Kidney (tissue), 22 donors: ENCODE measurements at places on chromosomes 2 and 18. TPM values are rescaled to one million over a fixed set of nuclear protein-coding genes. Genes with fewer than 3 reads are reported as not detected.
A peak's percentile ranks its signal among the peaks of the same experiment; 100 is the strongest.

DNA sequence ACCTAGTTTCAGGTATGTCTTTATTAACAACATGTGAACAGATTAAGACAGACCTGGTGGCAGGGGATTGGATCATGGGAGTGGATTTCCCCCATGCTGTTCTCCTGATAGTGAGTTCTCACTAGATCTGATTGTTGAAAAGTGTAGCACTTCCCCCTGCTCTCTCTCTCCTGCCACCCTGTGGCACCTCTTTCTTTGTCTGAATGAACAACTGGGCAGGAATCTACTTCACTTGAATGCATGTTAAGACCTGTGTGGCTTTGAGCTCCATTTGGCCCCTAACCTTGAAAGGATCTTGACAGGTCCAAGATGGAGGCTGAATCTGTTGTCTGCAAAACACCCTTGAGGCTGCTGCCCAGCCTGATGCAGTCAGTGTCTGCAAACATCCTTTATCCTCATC, 194.4 kb downstream of the RNF144A start:
- DNase-seq: no peak

DNA sequence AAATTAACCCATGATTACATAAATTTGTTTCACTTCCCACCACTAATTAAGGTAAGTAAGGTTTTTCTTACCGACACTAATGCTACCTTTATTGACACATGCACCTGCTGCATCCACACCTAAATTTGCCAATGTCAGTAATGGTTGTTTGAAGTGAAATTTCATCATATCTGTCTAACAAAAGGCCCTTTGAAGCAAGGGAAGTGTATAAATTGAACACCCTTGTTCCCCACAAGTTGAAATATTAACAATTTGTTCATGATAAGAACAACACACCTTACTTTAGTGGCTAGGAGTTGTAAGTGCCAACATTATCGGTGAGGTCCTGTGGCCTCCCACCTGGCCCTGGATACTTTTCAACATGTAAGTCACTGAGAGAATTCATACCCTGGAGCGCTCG, 116.3 kb upstream of the CDCA7 start:
- DNase-seq: no peak

GRCh38 chr2:15677141-15677843, 85.6 kb downstream of the DDX1 start:
- peak; percentile 86 for DNase-seq

DNA sequence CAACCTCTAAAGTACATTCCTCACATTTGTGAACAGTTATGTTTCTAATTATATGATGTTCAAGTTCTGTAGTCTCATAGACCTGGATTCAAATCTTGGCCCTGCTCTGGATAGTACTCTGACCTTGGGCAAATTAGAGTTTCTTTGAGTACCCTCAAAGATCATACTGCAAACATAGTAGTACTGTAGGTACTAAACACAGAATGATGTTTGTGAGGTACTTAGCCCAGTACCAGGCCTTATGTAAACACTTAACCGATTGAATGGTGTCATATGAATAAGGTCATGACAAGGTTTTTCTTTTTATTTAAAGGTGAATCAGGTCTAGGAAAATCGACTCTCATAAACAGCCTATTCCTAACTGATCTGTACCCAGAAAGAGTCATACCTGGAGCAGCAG, 19.1 kb downstream of the SEPTIN2 start:
- no peak for DNase-seq

Gene TMEM17
- 3.2 TPM for total RNA-seq

Gene APLF
- 5.9 TPM for total RNA-seq
